ENCODE measurements at places on chromosomes 13 and 19. TPM values are rescaled to one million over a fixed set of nuclear protein-coding genes. Genes with fewer than 3 reads are reported as not detected.

PRTN3 gene
- not detected for total RNA-seq

PIH1D1 gene
- 62.4 TPM for total RNA-seq

CGB8 gene
- total RNA-seq: 0.53 TPM

PRPF31 gene
- 45.9 TPM for total RNA-seq

ZNF878 gene
- total RNA-seq: 0.24 TPM

RYR1 gene
- 0.07 TPM for total RNA-seq

KIR2DL3 gene
- total RNA-seq: not detected

GJB6 gene
- total RNA-seq: 1.5 TPM

EBI3 gene
- not detected for total RNA-seq

PEX11G gene
- 5.7 TPM for total RNA-seq

SYT5 gene
- 0.33 TPM for total RNA-seq

UHRF1 gene
- total RNA-seq: 7.5 TPM

LRRC8E gene
- 7.3 TPM for total RNA-seq

ZNF578 gene
- total RNA-seq: 1.1 TPM

CYP2A6 gene
- not detected for total RNA-seq

SPC24 gene
- 35.4 TPM for total RNA-seq

WDR87 gene
- total RNA-seq: not detected

LIPE gene
- 1.7 TPM for total RNA-seq

MLLT1 gene
- total RNA-seq: 5.8 TPM

CDX2 gene
- total RNA-seq: not detected

NLRP4 gene
- total RNA-seq: not detected

PNKP gene
- total RNA-seq: 40.0 TPM

APLP1 gene
- total RNA-seq: 4.8 TPM

KLK15 gene
- not detected for total RNA-seq

LGALS14 gene
- total RNA-seq: not detected

FCGBP gene
- total RNA-seq: 0.17 TPM

NCLN gene
- 95.3 TPM for total RNA-seq

POSTN gene
- 20.0 TPM for total RNA-seq

SPATA13 gene
- total RNA-seq: 0.50 TPM

PDE4C gene
- not detected for total RNA-seq

NDUFA13 gene
- 136 TPM for total RNA-seq

ATP1A3 gene
- total RNA-seq: 0.87 TPM

ZNF320 gene
- 13.3 TPM for total RNA-seq

MCEMP1 gene
- not detected for total RNA-seq

RAB3A gene
- 0.33 TPM for total RNA-seq

TMEM145 gene
- total RNA-seq: not detected

LSR gene
- 91.5 TPM for total RNA-seq

ILF3 gene
- 75.5 TPM for total RNA-seq
